Stimulated activated CD4-positive, alpha-beta T cell treated with anti-CD3 and anti-CD28 coated beads, Interleukin-15, amount 100 ng/mL, for 24 hours (primary cell): ENCODE measurements at places on chromosomes 4 and X.

DNA sequence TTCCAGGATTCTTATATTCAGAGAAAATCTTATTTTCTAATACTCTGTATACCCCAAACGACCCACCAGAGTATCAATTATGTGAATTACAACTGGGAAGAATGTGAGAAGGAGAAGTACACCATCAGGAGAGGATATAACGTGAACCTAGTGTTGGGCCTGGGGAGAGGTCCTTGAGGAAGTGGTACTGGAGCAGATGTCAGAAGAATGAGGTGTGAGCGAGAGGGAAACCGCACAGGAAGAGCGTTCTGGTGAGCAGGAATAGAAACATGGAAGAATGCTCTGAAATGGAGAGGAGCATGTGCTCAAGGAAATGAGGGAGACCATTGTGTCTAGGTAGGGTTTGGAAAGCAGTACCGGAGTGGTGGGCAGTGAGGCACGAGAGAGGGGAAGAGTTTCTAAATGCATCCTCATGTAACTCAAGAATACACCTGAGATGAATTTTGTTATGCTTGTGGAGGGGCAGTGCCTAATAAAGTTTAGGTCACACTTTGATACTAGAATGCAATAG, 151.6 kb downstream of the GRID2 start:
- DNase-seq, result no peak

DNA sequence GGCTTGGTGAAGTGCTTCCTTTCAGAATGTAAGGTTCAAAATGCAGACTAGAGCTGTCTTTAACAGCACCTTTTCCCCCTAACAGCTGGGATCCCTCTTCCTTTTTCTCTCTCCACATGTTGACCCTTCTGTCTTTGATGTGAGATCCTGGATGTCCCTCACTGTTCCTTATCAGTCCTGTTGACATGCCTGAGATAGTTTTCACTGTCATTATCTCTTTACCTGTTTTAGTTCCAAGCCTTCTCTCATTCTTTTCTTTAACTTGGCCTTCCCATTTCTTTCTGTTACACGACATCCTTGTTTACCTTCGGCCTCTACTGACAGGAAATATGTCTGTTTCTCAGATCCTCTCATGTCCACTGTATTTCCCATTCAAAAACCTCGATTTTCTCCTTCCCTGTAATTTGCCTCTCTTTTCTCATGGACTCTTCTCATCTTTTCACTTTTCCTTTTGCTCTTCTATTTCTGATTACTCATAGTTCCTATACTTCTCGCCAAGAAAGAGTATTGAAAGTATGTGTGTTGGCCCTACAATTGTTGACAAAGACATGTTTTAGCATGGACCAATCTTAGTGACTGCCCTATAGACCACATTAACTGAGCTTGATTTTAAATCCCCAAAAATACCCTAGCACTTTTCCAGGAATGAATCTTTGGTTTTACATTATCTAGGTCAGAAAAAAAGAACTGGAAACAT, 1.2 kb upstream of the SOWAHB start:
- no peak for DNase-seq

DNA sequence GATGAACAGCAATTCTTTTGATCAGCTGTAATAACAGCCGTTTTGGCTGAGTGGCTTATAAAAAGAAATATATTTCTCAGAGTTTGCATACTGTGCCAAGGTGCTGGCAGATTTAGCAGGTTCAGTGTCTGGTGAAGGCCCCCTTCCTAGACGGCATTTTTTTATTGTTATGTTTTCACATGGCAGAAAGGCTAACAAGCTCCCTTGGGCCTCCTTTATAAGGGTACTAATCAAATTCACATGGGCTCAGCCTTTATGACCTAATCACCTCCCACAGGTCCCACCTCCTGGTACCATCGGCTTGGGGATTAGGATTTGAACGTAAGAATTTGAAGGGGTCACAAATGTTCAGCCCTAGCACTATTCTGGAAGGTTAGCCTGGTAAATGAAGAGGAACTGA, 431.9 kb downstream of the SPOCK3 start:
- DNase-seq, result no peak

DNA sequence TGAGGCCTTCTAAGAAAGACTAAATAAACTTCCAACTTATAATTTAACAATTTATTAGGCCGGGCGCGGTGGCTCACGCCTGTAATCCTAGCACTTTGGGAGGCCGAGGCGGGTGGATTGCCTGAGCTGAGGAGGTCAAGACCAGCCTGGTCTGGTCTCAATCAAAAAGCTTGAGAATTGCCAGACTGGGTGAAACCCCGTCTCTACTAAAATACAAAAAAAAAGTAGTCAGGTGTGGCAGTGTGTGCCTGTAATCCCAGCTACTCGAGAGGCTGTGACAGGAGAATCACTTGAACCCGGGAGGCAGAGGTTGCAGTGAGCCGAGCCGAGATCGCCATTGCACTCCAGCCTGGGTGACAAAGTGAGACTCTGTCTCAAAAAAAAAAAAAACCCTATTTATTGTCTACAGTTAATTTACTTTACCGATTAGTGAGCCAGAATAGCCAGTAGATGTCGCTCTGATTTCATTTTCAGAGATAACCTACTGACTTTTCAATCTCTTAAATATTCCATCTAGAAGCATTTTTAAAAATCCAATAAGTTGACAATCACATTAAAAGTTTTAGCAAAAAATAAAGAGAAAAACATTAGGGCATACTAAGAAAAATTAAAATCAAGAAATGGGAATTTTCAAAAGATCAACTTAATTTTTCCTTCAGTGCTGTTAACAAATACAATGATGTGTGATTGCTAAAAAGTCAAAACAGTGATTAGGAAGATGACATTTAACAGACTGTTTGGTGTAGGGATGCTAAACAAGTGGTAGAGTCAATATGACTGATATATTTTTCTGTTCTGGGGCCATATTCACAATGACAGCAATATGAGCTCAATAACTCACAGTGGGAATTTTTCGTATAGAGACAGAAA, 4.3 kb upstream of the SHROOM3 start:
- no peak for DNase-seq

DNA sequence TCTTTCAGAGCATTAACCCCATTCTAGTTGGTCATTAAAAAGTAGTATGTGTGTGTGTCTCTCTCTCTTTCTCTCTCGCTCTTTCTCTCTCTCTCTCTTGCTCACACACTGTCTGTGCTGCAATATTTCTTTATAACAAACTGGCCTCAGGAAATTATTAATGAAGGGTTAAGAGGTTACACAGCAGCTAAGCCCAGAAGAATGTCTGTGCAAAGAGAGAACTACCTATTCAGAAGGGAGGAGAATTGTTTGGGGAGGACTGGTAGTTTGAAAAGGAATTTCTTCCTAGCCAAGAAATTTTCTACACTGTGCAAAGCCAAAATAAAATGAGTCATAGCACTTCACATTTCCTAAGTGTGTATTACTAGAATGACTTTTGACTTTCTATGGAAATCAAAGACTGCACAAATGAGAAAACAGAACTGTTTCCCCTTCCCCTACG, 22.2 kb downstream of the PDGFC start:
- no peak for DNase-seq

DNA sequence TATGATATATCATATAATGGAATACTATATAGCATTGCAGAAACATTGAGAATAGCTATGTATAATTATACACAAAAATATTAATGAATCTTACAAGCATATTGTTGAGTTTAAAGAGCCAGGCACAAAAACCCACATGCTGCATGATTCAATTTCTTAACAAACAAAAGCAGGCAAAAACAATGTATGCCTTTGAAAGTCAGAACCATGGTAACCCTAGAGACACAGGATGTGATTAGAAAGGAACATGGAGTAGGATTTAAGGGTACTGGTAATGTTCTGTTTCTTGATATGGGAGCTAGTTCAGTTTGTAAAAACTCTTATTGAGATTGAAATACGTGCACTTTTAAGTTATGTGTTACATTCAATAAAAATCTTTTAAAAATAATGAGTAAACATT, 21.5 kb downstream of the CXCL8 start:
- no peak for DNase-seq

- no peak for DNase-seq
Observed at GRCh38 chr4:75126058-75126457, 193.1 kb downstream of the PARM1 start.

GRCh38 chrX:119236623-119237561, 807 bp downstream of the PGRMC1 start:
- DNase-seq, result peak; percentile 49

- no peak for DNase-seq
Observed at GRCh38 chr4:76001700-76002099, 5.6 kb downstream of the CXCL9 start.

DNA sequence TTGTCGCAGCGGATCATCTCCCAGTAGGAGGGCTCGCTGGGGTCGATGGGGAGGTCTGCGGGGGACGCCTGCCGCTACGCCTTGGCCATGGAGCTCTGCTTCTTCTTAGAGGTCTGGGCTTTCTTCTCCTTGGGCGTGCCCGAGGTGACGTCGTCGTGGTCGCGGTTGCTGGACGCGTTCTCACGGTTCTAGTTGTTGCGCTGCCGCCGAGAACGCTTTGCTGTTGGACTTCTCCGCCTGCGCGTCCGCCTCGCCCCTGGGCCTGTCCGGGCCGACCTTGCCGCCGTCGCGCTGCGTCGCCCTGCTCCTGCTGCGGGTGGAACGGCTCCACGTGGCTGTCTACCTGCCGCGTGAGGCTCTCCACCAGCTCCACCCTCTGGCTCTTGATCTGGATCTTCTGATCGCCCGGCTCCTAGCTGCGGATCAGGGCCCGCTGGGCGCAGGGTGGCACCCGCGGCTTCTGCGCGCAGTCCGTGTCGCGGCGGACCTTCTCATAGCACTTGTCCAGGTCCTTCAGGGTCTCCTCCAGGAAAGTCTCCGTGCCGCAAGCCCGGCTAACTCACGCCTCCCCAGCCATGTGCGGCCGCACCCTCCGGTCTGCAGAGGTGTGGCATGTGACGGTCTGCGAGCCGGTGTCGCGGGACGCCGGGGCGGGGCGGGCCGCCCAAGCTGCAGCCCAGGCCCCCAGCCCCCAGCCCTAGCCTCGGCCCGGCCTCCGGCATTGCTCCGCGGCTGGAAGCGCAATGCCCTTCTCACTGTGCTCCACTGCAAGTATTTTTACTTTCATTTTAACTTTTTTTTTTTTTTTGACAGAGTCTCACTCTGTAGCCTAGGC, 40.5 kb upstream of the OGT start:
- DNase-seq, result peak; percentile 66

DNA sequence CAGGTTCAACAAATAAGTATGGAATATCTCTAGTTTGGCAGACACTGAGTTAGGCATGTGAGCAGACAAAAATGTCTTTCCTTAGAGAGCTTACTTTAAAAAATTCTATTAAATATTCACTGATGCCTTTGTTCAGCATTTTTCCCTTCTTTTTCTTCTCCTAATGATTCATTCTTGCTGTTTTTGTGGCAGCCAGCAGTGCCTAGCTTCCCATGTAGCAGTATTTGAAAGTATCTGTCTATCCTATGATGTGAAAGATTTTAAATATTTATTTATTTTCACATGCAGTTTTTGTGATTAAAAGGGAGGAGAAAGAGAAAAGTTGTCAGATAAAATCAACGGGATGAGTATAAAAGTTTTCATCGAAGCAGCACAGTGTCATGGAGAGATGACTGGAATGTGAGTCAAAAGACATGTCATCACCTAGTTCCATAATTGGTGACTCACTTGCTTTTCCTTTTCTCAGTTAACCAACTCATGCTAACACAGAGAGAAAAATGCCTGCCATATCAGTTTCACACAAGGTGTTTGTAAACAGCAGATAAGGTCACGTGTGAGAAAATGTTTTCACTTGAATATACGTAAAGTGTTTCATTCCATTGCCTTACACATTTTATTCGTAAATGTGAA, 69.8 kb downstream of the BMPR1B start:
- DNase-seq, result no peak

- no peak for DNase-seq
Observed at GRCh38 chrX:130336531-130336930, 3.2 kb upstream of the SLC25A14 start.

DNA sequence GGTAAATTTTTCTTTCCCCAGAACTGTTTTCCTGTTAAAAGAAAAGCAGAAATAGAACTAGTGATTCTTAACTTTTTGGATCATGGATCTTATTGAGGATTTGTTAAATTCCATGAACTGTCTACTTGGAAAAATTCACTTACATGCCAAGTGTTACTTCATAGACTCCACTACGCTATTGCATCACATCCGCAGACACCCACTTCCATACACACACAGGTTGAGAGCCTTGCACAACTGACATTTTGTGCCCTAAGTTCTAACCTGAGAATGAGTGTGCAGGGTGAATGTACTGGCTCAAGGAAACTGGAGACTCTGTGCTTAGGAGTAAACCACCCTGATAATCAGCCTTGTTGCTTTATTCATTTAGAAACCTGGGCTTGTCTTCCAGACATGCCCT, 250.5 kb upstream of the EDA2R start:
- DNase-seq, result no peak

DNA sequence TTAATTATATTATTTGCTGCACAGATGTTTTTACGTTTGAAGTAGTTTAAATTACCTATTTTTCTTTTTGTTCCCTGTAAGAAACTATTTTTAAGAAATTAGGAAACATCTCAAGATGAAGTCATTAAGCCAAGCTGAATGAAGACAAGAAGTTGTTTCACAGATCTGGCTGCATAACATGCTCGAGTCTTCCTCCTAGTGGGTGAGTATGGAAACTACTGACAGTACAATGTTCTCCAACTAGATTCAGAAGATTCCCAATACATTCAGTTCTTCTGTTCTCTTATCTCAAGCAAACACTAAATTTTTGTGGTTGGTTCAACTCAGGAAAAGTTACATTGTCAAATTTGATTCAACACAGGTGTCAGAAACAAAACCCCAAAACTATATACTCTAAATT, 256.8 kb upstream of the VCX start:
- DNase-seq, result no peak

DNA sequence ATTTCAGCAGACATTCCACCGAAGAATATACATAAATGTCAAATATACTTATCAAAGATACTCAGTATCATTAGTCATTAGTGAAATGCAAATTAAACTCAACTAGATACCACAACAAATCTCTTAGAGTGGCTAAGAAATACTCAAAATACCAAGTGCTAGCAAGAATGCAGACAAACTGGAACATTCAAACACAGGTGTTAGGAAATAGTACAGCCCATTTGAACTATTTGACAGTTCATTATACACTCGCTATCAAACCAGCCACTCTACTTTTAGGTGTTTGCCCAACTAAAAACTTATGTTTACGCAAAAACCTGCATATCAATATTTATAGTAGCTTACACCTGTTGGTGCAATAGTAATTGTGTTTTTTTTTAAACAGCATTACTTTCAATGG, 8.8 kb downstream of the ADAM29 start:
- no peak for DNase-seq

DNA sequence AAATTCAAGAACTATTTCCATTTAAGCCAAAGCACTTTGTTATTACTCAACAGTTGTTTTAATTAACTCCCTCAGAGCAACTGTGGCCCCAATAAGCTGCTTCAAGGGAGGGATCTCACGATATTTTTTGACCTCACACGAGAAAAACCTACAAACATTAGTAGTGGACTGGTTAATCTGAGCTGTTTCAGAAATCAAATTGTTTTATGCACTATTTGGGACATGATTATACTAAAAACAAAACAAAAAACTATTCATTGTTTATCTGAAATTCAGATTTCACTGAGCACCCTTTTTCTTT, 74.3 kb downstream of the DCHS2 start:
- DNase-seq, result no peak
